T1000 (cell line): ENCODE measurements at places on chromosomes 1 and 21.

GRCh38 chr1:23524163-23524562 is 6.9 kb downstream of the E2F2 start:
- DNase-seq, result no peak

DNA sequence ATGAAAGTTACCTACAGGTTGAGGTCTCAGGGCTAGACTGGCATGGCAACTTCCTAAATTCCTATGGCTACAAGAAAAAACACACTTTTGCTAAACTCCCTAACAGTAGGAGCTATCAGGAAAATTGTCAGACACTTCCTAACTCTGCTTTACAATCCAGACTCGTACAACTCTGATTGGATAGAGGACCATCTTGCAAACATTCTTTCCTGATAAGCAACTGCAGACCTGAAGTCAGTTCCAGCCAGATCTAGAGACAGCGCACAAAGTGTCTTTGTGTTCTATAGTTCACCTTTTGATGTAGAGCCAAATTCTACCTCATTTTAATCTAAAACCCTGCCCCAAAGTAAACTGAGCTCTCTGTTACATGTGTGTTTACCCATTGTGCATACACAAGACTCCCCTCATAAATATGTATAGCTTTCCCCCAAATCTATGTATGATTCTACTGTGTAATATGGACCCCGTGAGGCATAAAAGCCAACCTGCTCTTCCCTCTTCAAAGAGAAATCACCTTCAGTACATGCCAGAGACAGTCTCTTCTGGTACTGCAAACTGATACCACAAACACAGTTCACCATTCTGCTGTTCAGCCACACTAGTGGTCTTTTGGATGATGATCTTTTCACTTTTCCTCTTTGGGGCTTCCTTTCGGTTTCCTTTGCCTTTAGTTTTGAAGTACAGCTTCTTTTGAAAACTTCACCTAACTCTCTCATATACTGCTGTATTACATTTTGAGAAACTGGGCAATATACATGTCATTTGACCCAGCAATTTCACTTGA is 21.7 kb downstream of the ZP4 start:
- no peak for DNase-seq

DNA sequence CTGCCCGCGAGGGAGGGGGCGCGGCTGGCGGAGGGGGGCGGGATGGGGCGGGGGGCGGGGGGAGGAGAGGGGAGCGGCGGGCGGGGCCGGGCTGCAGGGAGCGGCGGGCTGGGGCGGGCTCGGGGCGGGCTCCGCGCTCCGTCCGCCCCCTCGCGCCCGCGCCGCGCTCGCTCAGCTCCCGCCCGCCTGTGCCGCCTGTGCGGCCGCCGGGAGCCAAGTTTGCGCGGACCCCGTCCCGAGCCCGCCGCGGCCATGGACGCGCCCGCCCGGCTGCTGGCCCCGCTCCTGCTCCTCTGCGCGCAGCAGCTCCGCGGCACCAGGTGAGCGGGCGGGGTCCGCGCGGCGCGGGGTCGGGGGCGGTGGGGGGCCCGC is at the start of gene GABRD:
TSS of gene GABRD (plus strand) at position 174 of the 372 bp plus-strand sequence. CDS start at position 253, 79 bp downstream.
- no peak for DNase-seq

GRCh38 chr1:91732291-91733107 is 153.5 kb downstream of the TGFBR3 start:
- peak; percentile 35 for DNase-seq

DNA sequence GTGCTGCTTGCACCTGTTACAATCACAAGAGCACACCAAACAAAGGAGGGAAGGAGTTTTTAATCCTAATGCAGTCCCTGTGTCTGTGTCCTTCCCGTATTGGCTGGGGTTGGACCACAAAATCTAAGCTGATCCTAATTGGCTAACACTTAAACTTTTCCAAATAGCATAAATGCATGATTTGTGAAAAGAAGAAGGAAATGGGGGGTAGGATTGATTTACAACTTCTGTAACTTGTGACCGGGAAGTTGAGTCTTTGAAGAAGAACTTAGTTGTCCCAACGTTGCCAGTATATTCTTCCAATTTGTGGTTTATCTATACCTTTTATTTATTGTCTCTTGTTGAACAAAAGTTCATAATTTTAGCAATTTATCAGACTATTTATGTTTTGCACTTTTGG is 11.8 kb upstream of the IPP start:
- no peak for DNase-seq
